Pulmonary artery endothelial cell (primary cell): ENCODE measurements at places on chromosomes 1 and 21. TPM values are rescaled to one million over a fixed set of nuclear protein-coding genes. Genes with fewer than 3 reads are reported as not detected.

C1orf87 gene
- total RNA-seq, result not detected in 2 replicates

IPO9 gene
- total RNA-seq, result 24.9 and 37.7 TPM in 2 replicates

ICOSLG gene
- 0.99 and 2.1 TPM in 2 replicates for total RNA-seq

NHLH1 gene
- under 0.01 TPM in 1 of 2 replicates, not detected in the other for total RNA-seq

THRAP3 gene
- 152 and 167 TPM in 2 replicates for total RNA-seq

HHIPL2 gene
- total RNA-seq, result not detected in 2 replicates

PGM1 gene
- total RNA-seq, result 35.4 and 38.5 TPM in 2 replicates

NCF2 gene
- 0.07 TPM in 1 of 2 replicates, not detected in the other for total RNA-seq

S100A7A gene
- total RNA-seq, result not detected in 2 replicates

TFF2 gene
- not detected in 2 replicates for total RNA-seq

TSPEAR gene
- not detected in 2 replicates for total RNA-seq

FMO1 gene
- not detected in 2 replicates for total RNA-seq

NFYC gene
- total RNA-seq, result 15.0 and 24.0 TPM in 2 replicates

HTR6 gene
- total RNA-seq, result not detected in 2 replicates

INSRR gene
- total RNA-seq, result not detected in 2 replicates

RNU1-4 gene
- under 0.01 TPM in 2 replicates for total RNA-seq

GPATCH2 gene
- 13.0 and 18.9 TPM in 2 replicates for total RNA-seq

HPCAL4 gene
- total RNA-seq, result not detected in 2 replicates

P3H1 gene
- 98.8 and 114 TPM in 2 replicates for total RNA-seq

OR2T11 gene
- total RNA-seq, result not detected in 2 replicates

GPA33 gene
- total RNA-seq, result not detected in 2 replicates

GJA5 gene
- total RNA-seq, result 3.5 and 11.0 TPM in 2 replicates

TINAGL1 gene
- total RNA-seq, result 373 and 383 TPM in 2 replicates

CLCA1 gene
- not detected in 2 replicates for total RNA-seq

RIPPLY3 gene
- not detected in 2 replicates for total RNA-seq

TIE1 gene
- total RNA-seq, result 615 and 699 TPM in 2 replicates

ESPN gene
- total RNA-seq, result 0.79 and 0.81 TPM in 2 replicates

KTI12 gene
- 12.1 and 12.4 TPM in 2 replicates for total RNA-seq

A3GALT2 gene
- not detected in 2 replicates for total RNA-seq

PAQR6 gene
- 0.07 TPM in 2 replicates for total RNA-seq

HIVEP3 gene
- total RNA-seq, result 1.1 TPM in 2 replicates

KCNJ9 gene
- total RNA-seq, result not detected in 2 replicates

CLIC6 gene
- not detected in 2 replicates for total RNA-seq

TP73 gene
- total RNA-seq, result under 0.01 TPM in 1 of 2 replicates, not detected in the other

GREM2 gene
- total RNA-seq, result not detected in 2 replicates

S100A1 gene
- not detected in 2 replicates for total RNA-seq

PTGFRN gene
- total RNA-seq, result 59.4 and 68.5 TPM in 2 replicates

FASLG gene
- not detected in 2 replicates for total RNA-seq

AGBL4 gene
- not detected in 2 replicates for total RNA-seq

LPAR3 gene
- 0.67 TPM in 1 of 2 replicates, not detected in the other for total RNA-seq

OR2L8 gene
- not detected in 2 replicates for total RNA-seq

SPRR2A gene
- not detected in 2 replicates for total RNA-seq

MYBPHL gene
- not detected in 2 replicates for total RNA-seq

TEKT2 gene
- 0.13 and 0.21 TPM in 2 replicates for total RNA-seq

ZRANB2 gene
- 43.2 and 44.9 TPM in 2 replicates for total RNA-seq

WDR64 gene
- total RNA-seq, result not detected in 2 replicates

ZSCAN20 gene
- total RNA-seq, result 5.9 and 10.5 TPM in 2 replicates

ARPC5 gene
- total RNA-seq, result 312 and 356 TPM in 2 replicates

LY9 gene
- total RNA-seq, result not detected in 2 replicates

DDR2 gene
- total RNA-seq, result 41.5 and 48.1 TPM in 2 replicates

PHGDH gene
- 46.4 and 57.1 TPM in 2 replicates for total RNA-seq

TNFRSF8 gene
- 0.20 and 0.32 TPM in 2 replicates for total RNA-seq

COL16A1 gene
- 0.33 and 0.53 TPM in 2 replicates for total RNA-seq

OR2L2 gene
- total RNA-seq, result 0.07 TPM in 1 of 2 replicates, not detected in the other

FNBP1L gene
- 70.2 and 77.7 TPM in 2 replicates for total RNA-seq

TPTE gene
- not detected in 2 replicates for total RNA-seq

CFHR4 gene
- not detected in 2 replicates for total RNA-seq

IGSF3 gene
- 0.33 and 0.60 TPM in 2 replicates for total RNA-seq
